ENCODE measurements at places on chromosomes 1 and 21. TPM values are rescaled to one million over a fixed set of nuclear protein-coding genes. Genes with fewer than 3 reads are reported as not detected.

The NBPF6 gene
- polyA plus RNA-seq = 0.06 TPM

The ERICH3 gene
- polyA plus RNA-seq = 0.61 TPM

The SUSD4 gene
- 20.2 TPM for polyA plus RNA-seq

GRCh38 chr1:31691951-31692350, 11.9 kb downstream of the COL16A1 start:
- DNase-seq = no peak

DNA sequence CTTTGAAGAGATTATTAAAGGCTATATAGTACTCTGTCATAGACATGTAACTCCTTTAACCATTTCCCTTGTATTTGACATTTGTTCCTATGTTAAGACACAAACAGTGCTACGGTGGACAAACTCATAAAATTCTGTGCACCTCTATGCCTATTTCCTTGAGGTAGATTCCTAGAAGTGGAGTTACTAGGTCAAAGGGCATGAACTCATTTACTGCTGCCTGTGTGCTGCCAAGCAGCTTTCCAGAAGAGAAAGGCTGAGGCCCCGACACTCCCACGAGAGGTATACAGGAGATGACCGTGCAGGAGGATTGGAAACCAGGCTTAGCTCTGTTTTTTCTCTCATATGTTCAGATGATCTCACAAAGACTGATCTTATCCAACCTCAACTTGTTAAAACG, 34.4 kb upstream of the TENT5C start:
- DNase-seq = no peak

DNA sequence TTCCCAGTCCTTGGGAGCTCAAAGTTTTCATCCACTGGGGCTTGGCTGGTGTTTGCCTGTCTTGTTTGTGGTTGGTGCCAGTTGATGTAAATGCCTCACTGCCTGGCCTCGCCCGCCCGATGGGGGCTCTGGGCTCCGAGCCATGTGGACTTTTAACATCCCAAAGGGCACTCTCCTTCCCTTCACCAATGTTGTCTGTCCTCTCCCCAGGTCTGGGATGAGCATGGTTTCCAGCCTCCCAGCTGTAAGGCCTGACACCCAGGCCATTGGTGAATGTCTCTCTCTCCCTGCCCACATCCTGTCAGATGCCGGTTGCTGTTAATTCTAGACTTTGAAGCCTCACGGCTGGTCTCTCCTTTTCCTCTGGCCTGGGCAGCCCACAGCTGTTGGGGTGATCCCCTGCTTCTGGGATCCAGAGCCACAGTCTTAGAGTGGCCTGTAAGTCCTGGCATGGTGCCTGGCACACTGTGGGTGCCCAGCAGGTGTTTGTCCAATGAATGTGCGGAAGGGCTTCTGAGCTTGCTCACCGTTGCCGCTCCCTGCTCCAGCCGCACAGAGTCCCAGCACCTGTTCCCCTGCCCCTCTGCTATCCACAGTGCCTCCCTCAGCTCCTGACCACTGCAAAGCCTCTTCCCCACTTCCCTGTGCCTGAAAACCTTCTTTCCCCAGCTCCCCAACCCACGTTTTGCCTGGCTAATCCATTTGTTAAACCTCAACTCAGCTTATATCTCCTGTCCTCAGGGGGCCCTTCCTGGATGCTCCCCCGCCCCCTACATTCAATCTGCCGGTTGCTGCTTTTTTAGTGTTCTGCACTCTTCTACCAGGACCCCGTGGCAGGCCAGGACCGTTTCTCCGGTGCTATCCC, 3.3 kb upstream of the C1orf174 start:
- DNase-seq = no peak

DNA sequence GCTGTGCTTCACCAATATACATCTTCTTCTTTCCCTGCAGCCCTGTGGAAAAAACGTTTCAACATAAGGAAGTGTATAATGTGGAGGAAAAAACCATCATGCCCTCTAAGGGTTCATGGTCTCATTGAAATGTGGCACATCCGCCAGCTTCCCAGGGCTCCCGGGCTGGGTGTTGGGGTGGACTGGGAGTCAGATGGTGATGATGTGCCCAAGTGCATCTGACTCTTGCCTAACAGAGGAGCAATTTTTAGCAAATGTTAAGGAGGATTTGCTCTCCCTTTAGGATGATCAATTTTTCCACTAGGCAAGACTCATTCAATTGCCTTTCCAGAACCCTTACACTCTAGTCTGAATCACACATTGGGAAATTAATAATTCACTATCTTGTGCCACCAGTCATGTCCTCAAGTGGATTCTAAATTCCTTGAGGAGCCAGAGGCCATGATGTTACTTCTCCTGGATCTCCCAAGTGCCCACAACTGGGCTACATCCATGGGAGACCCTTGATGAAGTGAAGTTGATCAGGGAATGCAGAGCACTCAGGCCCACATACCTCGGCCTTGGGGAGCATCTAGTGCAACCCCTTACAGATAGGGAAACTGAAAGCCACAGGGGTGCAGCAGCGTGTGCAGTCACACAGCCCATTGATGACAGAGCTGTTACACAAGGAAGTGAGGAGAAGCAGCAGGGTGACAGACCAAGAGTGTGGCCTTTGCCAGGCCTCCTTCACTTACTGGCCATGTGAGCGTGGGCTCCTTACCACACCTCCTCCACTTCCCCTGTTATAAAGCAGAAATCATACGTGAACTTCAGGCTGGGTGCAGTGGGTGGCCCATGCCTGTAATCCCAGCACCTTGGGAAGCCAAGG, 100.0 kb upstream of the SLC44A3 start:
- no peak for DNase-seq

- DNase-seq = peak; percentile 26
Measured at GRCh38 chr1:204190212-204191211, 5.8 kb downstream of the KISS1 start.
